GM12891 (cell line): ENCODE measurements at places on chromosomes 16 and 17.

DNA sequence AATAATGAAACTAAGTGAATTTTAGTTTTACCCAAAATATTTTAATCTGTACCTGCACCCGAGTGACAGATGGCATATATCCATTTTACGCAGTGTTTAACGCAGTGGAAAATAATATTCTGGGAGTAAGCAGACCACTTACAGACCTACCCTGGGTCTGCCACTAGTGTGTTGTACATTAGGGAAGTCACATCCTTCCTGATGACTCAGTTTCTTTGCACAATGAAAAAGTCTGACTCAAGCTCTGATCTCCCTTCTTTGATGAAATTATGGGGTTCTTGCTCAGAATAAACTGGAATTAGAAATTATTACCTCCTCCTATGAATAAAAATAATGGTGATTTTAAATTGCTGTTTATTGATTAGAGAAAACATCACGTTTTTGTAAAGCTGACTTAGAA lies 123.2 kb upstream of the AXIN2 start:
- no peak for DNase-seq

DNA sequence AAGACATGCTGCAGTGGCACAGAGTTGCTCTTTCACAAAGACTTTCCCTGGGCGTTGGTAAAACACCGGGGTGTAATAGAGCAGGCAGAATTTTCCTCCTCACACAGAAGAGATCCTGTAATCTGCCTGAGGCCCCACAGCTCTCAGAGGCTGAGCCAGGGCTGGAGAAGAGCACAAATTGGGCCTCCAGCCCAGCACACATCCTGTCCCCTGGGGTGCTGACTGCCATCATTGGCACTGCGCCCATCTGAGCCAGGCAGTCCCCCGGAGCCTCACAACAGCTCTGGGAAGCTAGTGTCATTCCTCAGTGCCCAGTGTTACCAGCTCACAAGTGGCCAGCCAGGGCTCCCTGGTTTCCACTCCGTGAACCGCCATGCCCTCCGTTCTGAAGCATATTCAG lies 119.4 kb downstream of the SOCS1 start:
- no peak for DNase-seq

DNA sequence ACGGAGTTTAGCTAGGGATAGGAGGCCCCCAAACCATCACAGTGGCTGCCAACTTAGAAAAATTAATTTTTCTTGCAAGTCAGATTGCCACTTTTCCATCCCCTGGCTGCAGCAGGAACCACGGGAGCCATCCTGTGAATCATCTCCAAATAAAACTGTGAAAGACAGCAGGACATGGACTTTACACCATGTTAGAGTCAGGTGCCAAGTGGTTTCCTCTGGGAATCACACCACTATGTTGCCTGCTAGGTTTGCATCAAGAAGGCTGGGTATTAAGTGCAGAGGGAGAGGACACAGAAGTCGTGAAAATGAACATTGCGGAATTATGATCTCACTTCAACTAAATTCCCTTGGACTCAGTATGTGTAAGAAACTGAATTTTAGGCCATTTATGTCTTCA lies 471.3 kb upstream of the GOT2 start:
- no peak for DNase-seq

- DNase-seq: no peak
These were observed 2.3 kb upstream of the COL1A1 start for GRCh38 chr17:50203604-50204345.

GRCh38 chr17:42796066-42796758 lies 2.3 kb downstream of the COA3 start:
- DNase-seq: no peak

- DNase-seq: peak; percentile 52
These were observed 549 bp downstream of the SLC26A11 start for GRCh38 chr17:80220736-80221215.

GRCh38 chr17:41678907-41679739 lies 9.6 kb upstream of the EIF1 start:
- DNase-seq: no peak

DNA sequence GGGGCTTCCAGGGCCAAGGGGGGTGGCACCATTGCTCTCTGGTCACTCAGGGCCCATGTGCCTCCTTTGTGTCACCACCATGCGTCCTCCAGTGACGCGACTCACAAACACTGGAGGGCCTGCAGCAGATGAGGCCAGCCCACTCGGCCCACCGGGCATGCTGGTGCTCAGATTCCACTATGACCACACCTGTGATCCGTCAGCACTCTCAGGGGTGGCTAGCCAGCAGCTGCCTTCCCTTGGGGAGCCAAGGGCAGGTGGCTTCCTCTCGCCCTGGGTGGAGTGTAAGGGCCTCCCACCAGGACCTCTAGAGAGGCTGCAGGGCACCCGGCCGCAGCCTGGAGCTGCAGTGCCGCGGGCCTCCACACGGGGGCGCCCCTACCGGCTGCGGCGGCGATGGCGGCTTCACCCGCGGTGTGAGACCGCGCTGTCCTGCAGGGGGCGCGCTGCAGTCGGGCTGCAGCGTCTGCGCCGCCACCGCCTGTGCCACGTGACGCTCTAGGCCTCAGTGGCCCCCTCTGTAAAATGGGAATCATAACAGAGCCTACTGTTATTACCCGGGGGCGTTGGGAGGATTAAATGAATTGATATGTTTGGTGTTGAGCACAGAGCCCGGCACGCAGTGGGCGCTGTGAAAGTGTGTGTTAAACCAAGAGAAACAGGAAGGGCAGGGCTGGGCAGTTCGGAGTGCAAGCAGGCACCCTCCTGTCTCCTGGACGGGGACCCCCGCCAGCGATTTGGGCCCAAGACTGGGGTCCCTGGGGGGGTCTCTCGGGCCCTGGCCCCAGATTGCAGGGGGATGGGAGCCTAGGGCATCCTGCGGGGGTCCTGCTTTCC lies 192.4 kb upstream of the GSE1 start:
- peak; percentile 89 for DNase-seq

GRCh38 chr17:49130891-49131290 lies 1.7 kb upstream of the B4GALNT2 start:
- no peak for DNase-seq

GRCh38 chr17:18224053-18224386 lies 1.4 kb upstream of the LLGL1 start:
- DNase-seq: no peak

DNA sequence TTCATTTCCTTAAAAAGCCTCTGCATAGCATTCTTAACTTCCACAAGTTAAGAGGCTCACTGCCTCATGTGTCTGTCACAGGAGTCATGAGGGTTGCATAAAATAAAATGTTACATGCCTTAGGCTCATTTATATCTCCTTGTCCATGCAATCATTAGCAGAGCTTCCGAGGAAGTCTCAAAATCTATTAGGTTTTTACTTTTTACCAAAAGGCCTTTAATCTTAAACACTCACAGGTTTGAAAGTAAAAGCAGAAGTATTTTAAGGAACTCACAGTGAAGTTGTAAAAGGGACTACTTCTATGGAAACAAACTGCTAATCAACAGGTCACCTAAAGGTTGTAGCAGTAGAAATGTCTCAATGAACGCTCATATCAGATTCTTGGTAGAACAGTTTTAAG lies 5.2 kb upstream of the ATP6V0A1 start:
- DNase-seq: no peak

GRCh38 chr17:6704470-6705052 lies 8.6 kb downstream of the SLC13A5 start:
- DNase-seq: no peak

DNA sequence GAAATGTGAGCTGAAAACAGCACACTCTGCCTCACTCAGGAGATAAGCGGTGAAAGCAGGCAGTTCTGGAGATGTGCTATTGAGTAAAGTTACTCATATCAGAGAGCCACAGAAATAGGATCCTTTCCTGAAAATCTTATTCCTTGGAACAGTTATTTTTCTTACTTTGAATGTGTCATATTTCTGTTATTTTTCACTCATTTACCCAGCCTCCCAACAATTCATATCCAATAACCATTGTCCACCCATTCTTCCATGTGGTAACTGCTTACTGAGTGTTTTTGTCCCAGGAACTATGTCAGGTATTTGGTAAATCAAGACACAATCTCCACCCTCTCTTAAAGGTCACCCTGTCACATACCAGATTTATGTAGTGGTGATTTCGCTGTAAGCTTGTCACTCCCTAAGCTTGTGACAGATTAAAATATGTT lies 144.9 kb downstream of the PARN start:
- DNase-seq: no peak

DNA sequence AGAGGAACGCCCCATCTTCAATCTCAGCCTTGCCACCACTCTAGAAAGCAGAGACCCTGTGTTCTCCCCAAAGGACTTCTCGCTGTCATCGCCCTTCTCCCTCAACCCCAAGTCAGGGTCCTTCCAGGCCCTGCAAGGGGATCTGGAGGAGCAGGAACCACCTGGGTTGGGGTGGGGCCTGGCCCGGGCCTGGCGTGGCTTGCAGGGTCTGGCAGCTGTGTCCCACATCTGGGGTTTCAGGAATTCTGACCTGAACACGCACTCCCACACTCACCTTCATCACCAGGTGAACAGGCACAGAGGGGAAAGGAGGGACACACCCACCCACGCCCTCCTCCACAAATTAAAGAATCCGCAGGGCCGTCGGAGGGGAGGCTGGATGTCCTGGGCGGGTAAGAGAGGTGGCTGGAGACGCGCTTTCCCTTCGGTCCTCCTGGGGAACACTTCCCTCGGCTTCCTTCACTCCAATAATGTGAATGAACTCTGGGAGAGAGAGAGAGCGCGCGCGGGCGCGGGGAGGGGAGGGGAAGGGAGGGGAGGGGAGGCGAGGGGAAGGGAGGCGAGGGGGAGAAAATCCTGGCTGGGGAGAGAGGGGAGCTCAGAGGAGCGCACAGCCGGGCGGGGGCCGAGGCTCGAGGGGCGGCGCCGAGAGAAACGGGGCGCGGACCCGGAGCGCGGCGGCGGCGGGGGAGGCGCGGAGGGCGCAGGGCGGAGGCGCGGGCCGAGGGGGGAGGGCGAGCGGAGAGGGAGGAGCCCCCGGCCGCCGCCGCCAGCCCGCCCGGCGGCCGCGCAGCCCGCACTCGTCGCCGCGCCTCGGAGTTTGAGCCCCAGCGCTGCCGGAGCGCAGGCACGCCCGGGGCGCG lies at the start of gene CACNG4:
CACNG4 (plus strand) TSS at position 799 of the 863 bp plus-strand sequence. CDS start 205 bp downstream, outside the sequence.
- no peak for DNase-seq

DNA sequence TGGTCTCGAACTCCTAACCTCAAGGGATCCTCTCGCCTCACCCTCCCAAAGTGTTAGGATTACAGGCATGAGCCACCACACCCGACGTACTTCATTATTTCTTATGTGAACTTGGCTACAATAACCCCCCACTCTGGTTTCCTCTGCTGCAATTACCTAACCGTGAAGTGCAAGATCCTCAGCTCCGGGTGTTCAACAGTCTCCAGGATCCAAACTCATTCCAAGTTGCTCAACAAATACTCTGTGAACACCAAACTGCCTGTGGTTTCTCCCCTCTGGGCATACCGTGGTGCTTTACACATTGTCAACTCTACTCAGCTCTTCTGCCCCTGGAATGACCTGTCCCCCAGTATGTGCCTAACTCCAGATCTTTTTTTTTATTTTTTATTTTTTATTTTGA lies 6.8 kb upstream of the SULT1A1 start:
- DNase-seq: no peak

DNA sequence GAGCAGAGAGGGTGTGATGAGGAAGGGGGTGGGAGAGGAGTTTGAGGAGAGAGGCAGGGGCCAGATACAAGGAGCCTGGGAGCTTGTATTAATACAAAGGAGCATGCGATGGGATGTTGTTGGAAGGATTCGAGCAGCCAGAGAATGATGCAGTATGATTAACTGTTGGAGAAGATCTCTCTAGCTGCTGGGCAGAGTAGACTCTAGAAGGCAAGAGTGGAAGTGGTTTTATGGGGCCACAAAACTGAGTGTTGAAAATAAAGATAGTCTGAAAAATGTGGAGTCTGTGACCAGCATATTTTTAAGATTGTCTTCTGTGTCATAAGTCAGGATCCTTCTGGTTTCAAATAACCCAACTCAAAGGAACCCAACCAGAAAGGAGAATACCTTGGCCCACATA lies 98.3 kb downstream of the MSI2 start:
- DNase-seq: no peak

DNA sequence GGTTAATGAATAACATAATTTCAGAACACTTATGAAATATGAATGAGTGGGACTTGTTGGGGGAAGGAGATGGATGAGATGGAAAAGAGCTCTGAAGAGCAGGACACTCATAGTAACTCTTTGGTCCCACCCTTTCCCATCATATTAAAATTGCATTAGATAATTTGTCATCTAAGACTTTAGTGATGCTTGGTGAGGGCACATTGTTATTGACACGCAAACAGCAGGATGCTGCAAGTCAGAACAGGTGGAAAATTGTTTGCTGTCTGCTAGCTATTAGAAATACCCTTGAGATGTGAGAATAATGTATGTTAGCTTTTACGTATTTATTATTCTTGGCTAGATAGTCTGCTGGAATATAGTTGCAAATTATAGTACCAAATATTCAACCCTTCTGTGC lies 75.7 kb downstream of the TANC2 start:
- DNase-seq: no peak

DNA sequence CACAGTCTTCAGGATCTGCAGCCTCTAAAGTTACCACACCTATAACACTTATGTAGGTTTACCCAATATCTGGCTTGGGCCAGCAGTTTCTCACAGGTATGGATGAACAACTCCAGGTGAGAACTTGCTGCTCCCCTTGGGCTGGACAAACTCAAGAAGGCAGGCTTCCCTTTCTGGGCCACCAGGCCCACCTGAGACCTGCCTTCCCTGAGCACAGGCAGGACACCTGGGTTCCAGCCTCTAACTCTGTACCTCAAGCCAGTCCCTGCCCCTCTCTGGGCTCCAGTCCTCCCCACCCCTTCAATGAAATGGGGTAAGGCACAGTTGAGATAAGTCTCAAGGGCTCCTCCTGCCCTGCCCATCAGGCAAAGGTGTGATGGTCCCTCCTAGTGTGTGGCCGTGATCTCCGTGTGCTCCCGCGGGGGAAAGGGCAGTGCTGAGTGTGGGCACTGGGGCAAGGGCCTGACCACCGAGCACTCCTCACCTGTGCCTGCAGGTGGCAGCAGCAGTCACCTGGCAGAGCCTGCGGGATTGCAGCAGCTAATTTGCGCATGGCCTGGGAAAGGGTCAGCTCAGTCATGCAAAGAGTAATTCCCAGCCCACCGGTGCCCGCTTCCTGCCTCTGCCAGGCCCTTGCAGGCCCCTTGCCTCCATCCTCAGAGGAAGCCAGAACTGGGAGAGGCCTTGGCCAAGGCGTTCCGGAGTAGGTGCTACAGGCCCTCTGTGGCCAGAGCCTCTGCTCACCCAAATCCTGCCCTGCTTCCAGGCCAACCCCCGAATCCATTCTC lies 28.2 kb upstream of the ADGRG1 start:
- no peak for DNase-seq

DNA sequence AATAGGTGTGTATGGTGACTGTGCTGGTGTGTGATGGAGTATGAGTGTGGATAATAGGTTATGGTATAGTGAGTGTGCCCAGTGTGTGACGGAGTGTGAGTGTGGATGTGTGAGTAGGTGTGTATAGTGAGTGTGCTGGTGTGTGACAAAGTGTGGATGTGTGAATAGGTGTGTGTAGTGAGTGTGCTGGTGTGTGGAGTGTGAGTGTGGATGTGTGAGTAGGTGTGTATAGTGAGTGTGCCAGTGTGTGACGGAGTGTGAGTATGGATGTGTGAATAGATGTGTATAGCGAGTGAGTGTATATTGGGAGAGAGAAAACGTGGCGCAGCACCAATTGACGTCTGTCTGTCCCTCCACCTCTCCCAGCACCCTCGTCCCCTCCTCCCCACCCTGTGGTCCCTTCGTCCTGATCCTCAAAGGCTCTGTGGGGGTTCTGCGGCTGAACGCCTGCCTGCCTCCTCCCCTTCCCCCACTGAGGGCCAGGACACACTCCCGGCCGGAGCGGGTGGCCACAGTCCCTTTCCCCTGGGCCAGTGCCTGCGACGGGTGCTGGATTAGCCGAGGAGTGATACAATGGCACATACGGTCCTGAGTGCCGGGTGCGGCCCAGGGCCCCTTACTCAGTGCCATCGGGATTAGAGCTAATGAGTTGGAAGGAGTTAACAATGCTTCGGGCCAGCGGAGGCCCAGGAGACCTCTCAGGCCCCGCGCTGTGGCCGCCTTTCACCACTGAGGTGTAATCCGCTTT lies 160.0 kb downstream of the MRM1 start:
- no peak for DNase-seq
